ENCODE measurements at places on chromosomes 12 and 14. TPM values are rescaled to one million over a fixed set of nuclear protein-coding genes. Genes with fewer than 3 reads are reported as not detected.

DNA sequence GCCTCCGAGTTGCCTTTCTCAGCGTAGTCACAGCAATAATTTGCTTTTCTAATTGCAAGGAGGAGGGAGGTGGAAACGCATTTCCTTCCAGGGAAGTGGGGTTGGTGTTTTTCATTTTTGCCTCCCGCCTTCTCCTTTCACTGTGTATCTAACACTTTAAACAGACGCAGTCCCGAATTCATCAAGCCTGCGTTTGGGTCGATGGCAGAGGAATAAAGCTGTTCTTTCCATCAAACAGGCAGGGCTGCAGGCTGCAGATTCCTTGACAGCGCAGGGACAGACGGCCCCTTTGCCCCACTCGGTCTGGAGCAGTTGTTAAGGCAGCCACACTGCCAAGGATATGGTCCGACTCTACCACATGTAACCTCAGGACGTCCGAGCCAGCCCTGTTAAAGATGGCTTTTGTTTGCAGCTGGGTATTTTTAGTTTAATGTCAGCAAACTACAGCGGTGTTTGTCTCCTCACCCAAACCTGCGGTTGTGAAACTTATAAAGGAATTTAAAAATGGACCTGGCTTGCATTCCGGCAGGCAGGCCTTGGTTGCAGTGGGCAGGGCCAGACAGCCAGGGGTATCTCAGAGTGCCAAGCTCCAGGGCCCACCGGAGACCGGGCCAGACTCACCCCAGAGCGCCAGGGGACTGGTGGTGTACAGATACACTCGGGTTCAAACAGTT is 2.1 kb downstream of the CHST11 start:
- peaks cover 35% of the 10 kb centered on the region for H3K36me3 ChIP-seq
- H3K4me1 ChIP-seq: peaks cover 43% of the 10 kb centered on the region
- peak overlapping the region; percentile 90 for H3K27ac ChIP-seq
- H3K4me3 ChIP-seq: peak overlapping the region; percentile 89

The GLIPR1L1 gene
- not detected for total RNA-seq

The FAIM2 gene
- total RNA-seq: 0.06 TPM

The FSCB gene
- total RNA-seq: not detected

GRCh38 chr12:4762773-4763172 is 42.6 kb downstream of the GALNT8 start:
- peaks cover 9% of the 10 kb centered on the region for H3K4me1 ChIP-seq
- no peaks in the 10 kb centered on the region for H3K36me3 ChIP-seq
- no peak overlapping the region for H3K4me3 ChIP-seq
- H3K27ac ChIP-seq: no peak overlapping the region
- DNase-seq: no peak

DNA sequence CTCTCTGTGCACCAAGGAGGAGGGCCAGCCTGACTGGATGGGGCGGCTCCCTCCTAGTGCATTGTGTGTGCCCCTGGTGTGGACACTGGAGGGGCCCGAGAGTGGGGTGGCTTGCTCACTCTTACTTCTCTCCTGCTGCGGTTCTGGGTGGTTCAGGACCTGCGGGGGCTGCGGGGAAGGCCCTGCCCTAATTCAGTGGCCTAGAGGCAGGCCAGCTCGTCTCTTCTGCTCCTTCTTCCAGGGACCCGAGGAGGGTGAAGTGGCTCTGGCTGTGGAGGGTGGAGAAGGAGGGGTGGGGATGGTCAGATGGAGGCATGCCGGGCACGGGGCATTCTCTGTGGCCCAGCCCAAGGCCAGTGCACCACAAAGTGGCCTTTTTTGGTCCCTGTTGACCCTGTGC is 87.1 kb downstream of the BEGAIN start:
- peaks cover 7% of the 10 kb centered on the region for H3K4me1 ChIP-seq
- no peak overlapping the region for H3K4me3 ChIP-seq
- H3K36me3 ChIP-seq: peaks cover 4% of the 10 kb centered on the region
- H3K27ac ChIP-seq: no peak overlapping the region
- DNase-seq: no peak

DNA sequence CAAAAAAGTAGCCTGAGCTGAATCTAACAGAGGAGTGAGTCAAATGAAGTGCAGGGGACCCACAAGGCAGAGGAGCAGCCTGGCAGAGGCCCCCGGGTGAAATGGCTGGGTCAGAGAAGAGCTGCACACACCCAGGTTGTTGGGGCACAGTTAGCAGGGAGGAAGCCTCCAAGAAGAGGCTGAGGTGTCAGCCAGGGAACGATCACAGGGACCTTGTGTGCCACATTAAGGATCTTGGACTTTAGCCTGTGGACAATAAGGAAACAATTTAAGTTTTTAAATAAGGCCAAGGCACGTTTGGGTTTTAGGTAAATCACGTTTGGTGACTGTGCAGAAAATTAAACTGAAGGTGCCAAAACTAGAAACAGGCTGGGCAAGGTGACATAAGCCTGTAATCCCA is 35.1 kb downstream of the OR10P1 start:
- no peak overlapping the region for H3K4me3 ChIP-seq
- H3K27ac ChIP-seq: no peak overlapping the region
- H3K4me1 ChIP-seq: peaks cover 4% of the 10 kb centered on the region

GRCh38 chr14:86847140-86847539 is 1145.8 kb downstream of the GALC start:
- no peaks in the 10 kb centered on the region for H3K4me1 ChIP-seq
- no peaks in the 10 kb centered on the region for H3K27me3 ChIP-seq
- H3K4me3 ChIP-seq: no peak overlapping the region
- DNase-seq: no peak

DNA sequence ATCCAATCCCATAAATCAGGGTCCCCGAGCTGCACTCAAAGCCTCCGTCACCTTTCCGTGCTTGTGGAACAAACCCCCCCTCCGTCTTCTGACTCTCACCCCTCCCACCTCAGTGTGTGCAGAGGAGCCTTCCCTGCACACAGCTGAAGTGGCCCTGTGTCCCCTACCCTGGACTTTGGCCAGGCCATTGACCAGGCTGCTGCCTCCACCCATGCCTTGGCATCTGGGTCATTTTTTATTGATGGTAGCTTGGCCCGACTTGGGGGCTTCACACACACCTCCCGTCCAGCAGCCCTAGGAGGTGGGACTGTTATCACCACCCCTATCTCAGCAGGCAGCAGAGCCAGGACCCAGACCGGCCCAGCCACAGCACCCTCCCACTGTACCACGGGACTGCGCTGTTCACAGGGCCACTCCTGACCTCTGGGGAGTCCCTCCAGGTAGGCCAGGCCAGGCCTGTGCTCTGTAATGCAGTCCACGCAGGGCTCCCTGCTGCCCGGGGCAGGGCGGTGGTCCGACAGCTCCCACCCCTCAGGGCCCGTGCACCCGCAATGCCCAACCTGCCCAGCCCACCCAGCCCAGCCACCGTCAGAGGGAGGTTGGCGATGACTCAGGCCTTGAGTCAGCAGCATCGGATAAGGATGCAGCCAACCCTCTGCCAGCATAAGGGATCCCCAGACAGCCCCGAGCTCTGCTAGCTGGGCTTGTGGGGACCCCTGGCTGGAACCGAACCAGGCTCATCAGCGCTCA is 9.2 kb upstream of the INF2 start:
- peaks cover 17% of the 10 kb centered on the region for H3K4me1 ChIP-seq
- H3K27ac ChIP-seq: no peak overlapping the region
- H3K27me3 ChIP-seq: peaks cover 7% of the 10 kb centered on the region

DNA sequence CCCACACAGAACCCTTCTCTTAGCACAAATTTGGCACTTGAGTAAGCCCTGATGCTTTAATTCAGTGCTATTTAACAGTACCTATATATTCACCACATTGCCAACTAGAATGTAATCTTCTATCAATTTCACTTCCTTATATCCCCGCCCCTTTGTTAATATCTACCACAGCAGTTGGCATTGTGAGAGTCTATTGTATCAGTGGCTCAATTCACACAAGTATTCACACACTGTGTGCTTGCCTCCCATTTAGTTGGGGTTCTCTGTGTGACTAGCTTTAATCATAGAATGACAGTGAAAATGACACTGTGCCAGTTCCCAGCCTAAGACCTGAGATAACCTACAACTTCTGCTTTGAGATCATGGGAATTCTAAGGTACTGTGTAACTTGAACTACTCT is 103.1 kb downstream of the SEC23A start:
- peaks cover 10% of the 10 kb centered on the region for H3K27me3 ChIP-seq
- no peaks in the 10 kb centered on the region for H3K4me1 ChIP-seq
- H3K27ac ChIP-seq: no peak overlapping the region
- H3K36me3 ChIP-seq: no peaks in the 10 kb centered on the region

The DIO3 gene
- not detected for total RNA-seq

GRCh38 chr12:105316931-105317852 is 13.3 kb upstream of the C12orf75 start:
- H3K4me1 ChIP-seq: peaks cover 33% of the 10 kb centered on the region
- H3K36me3 ChIP-seq: peaks cover 67% of the 10 kb centered on the region
- no peak overlapping the region for H3K27ac ChIP-seq
- no peak for DNase-seq
- H3K27me3 ChIP-seq: no peaks in the 10 kb centered on the region

All from activated CD8-positive, alpha-beta memory T cell treated with anti-CD3 and anti-CD28 coated beads, Interleukin-2, amount 10 ng/mL, durations not matched to agents 7 days and 5 days (primary cell).